Panc1 (cell line): ENCODE measurements at places on chromosomes 7 and 10.
A peak's percentile ranks its signal among the peaks of the same experiment; 100 is the strongest.

DNA sequence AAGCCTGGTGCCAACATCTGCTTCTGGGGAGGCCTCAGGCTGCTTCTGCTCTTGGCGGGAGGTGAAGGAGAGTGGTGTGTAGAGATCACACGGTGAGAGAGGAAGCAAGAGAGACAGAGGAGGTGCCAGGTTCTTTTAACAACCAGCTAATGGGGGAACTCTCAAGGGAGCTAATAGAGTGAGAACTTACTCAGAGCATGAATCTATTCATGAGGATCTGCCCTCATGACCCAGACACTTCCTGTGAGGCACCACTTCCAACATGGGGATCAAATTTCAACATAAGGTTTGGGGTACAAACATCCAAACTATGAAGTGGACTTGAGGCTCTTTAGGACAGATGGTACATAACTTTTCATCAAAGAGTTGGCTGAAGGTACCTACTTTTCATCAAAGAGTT, 5.1 kb upstream of the ZNF32 start:
- DNase-seq, result no peak

DNA sequence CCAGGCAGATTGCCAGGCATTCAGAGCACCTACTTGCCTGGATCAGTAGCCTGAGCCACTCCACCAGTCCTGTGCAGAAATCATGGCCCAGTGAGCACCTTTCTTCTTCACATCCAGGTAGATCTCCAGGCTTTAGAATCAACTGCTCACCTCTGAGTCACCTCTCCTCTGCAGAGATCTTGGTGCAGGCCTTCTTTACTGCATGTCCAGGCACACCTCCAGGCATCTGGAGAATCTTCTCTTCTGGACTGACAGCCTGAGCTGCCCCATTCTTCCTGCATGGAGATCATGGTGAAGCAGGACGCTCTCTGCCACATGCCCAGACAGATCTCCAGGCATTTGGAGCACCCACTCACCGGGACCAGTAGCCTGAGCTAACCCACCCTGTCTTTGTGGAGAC, 894.5 kb upstream of the MBL2 start:
- DNase-seq, result no peak

DNA sequence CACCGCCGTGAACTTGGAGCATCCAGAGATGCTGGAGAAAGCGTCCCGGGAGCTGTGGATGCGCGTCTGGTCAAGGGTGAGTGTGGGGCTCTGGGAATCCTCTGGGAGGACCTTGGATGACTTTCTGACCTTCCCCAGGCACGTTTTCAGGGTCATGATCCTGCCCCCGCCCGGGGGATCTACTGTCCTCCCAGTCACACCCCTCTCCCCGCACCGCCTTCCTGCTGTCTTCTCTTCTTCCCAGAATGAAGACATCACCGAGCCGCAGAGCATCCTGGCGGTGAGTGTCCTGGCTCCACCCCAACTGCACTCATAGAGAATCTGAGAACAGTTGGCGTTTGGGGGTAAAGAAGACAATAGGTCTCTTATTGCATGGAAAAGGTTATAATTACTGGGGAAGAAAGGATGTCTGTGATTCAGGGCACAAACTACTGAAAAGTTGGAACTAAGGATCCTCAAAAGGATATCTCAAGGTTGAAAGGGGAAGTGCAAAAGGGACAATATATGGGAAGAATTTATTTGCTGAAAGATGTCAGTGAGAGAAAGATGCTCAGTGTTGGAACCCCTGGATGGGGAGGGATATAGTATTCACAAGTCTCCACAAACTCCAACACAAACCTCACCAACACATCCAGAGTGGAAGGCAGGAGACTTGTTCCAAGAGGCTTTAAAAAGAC, 1.9 kb downstream of the GSTK1 start:
- no peak for DNase-seq

DNA sequence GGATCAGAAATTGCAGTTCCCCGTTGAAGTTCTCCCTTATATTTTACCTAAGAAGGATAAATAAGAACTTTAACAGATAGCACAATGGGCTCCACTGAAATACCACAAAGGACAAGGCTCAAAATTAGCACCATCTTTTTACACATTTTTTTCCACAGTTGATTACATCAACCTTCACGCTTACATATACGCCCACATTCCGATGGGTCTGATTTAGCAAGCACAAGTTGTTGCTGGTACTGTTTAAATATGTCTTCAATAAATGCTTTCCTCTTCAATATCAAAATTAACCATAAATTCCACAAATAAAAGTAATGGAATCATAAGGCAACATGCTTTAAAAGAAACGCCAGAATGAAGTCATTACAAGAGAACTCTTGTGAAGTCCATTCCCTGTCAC, 79.5 kb downstream of the NEBL start:
- DNase-seq, result no peak

DNA sequence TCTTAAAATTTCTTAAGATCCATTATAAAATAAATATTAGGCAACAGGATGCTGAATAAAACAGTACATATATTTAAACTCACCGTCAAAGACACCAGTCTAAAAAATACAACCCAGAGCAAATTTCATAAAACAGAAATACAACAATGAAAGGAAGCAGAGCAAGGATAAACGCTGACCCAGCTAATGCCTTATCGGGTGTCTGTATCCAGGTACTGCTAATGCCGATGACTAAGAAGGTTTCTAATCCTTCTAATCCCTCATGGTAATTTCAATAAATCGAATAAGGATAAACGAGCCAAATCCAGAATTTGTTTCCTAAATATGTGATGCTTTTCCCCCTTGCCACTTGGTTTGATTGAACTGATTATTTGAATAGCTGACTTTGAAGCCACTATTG, 1.7 kb downstream of the HYCC1 start:
- no peak for DNase-seq

GRCh38 chr10:110379831-110380230, 75.1 kb upstream of the SMNDC1 start:
- no peak for DNase-seq

GRCh38 chr7:85516675-85517074, 329.8 kb upstream of the SEMA3D start:
- no peak for DNase-seq

DNA sequence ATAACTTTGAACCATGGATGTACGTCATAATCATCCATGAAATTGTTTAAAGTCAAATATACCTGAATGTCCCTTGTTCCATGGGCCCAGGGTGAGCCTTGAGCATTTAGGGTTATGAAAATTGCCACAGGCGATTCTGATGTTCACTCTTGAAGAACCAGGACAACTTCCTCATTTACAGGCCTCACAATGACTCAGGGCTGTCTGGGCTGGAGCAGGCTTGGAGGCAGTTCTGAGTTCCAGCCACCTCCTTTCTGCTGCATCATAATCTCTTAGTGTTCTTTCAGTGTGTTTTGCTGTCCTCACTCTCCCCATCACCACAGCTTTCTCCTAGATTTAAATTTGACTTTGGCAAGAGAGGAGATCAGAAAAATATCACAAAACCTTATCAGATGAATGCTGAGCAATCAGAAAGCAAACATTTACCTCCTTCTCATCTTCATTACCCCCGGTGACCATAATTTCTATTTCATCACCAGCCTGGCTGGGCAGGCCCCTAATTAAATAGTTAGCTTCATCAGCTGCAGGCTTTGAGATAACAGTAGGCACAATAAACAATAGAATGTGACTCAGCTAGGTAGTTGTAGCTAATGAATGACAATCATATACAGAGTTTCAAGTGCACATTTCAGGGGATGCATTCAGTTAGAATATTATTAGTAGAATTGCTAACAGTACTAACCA, 571.0 kb downstream of the SH2D4B start:
- DNase-seq, result no peak

GRCh38 chr7:106216517-106216922, 68.3 kb downstream of the NAMPT start:
- peak; percentile 98 for DNase-seq

DNA sequence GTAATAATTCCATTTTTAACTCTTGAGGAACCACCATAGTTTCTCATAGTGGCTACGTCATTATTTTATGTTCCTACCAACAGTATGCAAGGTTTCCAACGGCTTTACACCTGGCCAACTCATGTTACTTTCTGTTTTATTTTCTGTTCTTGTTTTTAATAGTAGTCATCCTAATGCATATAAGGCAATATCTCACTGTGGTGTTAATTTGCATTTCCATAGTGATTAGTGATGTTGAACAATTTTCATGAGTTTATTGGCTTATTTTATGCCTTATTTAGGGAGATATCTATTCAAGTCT, 465.5 kb upstream of the KLF6 start:
- no peak for DNase-seq

- DNase-seq, result no peak
Observed at GRCh38 chr10:120897343-120897742, 46.2 kb downstream of the WDR11 start.

DNA sequence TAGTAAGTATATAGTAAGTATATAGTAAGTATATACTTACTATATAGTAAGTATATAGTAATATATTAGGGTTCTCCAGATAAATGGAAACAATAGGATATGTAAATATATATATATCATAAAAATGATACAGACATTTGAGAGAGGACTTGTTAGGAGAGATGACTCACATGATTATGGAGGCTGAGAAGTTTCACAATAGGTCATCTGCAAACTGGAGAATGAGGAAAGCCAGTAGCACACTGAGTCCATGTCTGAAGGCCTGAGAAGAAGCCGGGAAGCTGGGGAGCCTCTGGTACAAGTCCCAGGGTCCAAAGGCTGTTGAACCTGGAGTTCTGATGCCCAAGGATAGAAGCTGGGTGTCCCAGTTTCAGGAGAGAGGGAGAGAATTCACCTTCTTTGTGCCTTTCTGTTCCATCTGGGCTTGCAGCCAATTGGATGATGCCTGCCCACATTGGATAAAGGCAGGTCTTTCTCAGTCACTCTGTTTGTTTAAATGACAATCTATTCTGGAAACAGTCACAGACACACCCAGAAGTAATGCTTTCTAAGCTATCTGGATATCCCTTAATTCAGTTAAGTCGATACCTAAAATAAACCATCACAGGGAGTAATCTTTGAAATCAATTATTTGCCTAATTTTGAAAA, 205.5 kb upstream of the CDC14C start:
- no peak for DNase-seq

DNA sequence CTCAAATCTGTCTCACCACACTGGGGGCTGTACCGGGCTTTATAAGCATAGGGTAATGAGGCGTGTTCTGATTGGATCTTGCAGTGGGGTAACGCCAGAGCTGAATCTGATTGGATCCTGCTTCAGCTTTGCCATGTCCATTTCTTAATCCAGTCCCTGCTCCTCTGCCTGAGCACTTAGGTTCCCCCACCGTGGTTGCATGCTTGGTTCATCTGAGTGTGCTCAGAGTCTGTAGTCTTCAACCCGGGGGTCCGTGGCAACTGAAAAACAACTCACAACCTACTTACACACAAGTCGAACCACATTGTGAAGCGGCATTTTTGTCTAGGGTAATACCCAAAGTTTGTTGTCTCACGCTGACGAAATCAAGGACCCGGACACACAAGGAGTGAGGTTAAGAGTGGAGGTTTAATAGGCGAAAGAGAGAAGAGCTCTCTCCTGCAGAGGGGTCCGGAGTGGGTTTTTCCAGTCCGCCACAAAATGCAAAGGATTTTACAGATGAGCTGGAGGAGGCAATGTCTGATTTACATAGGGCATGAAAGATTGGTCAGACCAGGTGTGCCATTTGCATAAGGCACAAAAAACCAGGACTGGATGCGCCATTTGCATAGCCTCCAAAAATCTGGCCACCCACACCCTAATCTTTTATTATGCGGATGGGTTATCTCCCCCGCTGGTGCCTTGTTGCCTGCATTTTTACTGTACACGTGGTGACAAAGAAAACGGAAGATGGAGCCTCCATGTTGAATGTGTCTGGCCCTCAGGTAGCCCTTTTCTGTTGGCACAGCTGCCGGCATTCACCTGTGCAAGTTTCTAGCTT, 641.8 kb upstream of the FOXK1 start:
- no peak for DNase-seq

DNA sequence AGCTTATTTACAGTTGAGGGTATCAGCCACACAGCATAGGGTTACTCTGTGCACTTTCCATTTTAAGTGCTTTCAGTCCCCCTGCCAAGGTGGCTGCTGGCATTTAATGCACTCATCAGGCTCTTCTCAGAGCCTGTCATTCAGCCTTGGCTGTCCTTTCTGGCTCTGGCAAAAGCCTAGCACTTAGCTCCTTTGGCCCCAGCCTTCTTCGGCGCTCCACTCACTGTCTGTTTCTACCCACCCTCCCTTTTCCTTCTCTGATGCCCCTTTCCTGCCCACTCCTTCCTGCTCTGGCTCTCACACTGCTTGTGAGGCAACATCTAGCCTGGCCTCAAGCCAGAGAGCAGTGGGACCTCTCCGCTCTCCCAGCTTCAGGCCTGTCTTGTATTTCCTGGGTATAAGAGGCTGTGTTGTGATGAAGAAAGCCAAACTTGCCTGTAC, 60.2 kb downstream of the WIPF3 start:
- DNase-seq, result no peak

DNA sequence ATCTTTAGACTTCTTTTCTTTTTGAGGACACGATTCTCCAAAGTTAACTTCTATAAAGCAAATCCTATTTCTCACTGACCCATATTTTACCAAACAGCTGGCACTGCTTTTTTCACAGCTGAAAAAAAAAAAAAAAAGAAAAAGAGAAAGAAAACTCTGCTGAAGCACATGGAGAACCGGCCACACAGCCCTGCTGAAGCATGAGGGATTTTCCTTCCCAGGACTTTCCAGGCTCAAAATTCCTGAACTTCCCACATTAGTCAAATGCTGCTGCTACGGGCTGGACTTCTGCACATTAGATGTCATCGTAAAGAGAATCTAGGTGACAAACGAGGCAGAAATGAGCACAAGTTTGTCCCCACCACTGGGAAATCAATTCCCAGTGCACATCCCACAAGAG, 25.2 kb downstream of the HIPK2 start:
- no peak for DNase-seq
